Stimulated activated naive CD8-positive, alpha-beta T cell treated with anti-CD3 and anti-CD28 coated beads, Interleukin-15, amount 100 ng/mL, for 72 hours (primary cell): ENCODE measurements at places on chromosomes 16 and 17.

GRCh38 chr16:86971251-86971650 is 345.9 kb downstream of the C16orf95 start:
- no peak for DNase-seq

GRCh38 chr17:10699856-10700255 is 2.5 kb downstream of the ADPRM start:
- DNase-seq: no peak

DNA sequence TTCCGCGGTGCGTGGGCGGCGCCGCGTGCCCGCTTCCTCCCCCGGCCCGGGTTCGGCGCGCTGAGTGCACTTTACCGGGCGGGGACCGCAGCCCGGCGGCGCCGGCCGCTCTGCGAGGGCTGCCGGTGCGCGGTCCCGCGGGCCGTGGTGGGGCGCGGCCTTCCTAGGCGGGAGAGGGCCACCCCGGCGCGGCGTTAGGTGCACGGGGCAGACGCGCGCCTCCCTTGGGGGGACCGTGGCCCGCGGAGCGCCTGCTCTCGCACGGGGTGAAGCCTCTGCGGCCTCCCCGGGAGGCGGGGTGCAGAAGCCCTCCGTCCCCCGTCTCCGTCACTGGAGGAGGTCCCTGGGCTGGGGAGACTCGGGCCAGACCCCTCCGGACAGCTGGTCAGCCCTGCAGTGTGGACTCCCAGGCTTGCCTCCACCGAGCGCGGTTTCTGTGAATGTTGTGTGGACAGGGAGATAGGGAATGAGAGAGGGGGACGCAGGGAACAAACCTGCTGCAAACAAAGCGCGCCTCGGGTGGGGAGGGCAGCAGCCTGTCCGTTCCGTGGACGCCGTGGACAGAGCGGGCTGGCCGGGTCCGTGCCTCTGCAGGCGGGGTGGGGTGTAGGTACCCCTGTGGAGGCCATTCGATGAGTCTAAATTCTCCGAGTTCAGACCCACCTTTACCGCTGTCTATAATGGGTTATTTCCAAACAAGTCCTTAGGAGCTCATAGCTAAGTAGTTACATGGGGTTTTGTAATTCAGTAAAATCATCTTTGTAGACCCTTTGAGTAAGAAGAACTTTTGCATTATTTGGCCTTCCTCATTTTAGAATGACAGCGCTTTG is 721 bp downstream of the TBCD start:
- DNase-seq: no peak

- peak; percentile 4 for DNase-seq
Measured at GRCh38 chr16:57604177-57604576, 24.3 kb upstream of the ADGRG1 start.

DNA sequence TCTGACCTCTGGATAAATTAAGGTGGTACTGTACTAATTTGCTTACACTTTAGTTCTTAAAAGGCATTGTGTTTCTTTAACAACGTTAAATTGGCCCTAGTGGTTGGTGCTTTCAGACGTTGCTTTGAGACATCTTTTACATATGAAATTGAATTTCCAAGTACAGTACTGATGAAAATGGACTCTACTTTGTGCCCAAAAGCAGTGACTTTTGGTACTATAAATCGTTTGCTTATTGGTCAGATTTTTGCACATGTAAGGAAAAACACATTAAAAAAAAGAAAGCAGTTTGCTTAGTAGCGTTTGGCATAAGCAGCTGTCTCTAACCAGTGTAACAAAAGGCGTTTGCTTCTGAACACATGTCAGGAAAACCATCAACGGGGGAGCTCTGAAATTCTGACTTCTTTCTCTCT is 139.6 kb downstream of the CDK5R1 start:
- DNase-seq: no peak
